Cardiac septum (tissue), 1 donor: ENCODE measurements at places on chromosomes 4 and X. TPM values are rescaled to one million over a fixed set of nuclear protein-coding genes. Genes with fewer than 3 reads are reported as not detected.

The GYPA gene
- 0.48 TPM for total RNA-seq

The DMRTC1B gene
- not detected for total RNA-seq

DNA sequence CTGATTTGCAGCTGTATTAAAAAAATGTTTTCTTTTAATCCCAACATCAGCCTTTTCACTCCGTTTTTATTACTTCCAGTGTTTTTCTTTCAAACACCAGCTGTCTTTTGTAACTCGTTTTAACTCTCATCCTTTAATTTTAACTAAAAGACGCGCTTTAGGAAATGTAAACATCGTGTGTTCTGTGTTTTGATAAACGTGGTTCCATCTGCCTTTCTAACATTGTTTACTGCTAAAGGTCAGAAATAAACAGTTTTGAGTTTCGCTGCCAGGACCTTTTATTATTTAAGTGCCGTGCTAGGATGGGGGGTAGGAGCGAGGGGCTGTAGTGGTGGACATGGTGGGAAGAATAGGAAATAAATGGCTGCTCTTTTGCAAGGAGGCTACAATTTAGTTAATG, 1.5 kb downstream of the N4BP2 start:
- no peak for DNase-seq

- DNase-seq, result no peak
Measured at GRCh38 chr4:184364100-184364921, 110.0 kb downstream of the IRF2 start.

- DNase-seq, result no peak
Measured at GRCh38 chrX:15299941-15300851, 15.2 kb downstream of the ASB11 start.

GRCh38 chr4:12692815-12693214, 791.3 kb downstream of the RAB28 start:
- DNase-seq, result no peak

- DNase-seq, result no peak
Measured at GRCh38 chr4:109601336-109601735, 41.3 kb downstream of the MCUB start.

DNA sequence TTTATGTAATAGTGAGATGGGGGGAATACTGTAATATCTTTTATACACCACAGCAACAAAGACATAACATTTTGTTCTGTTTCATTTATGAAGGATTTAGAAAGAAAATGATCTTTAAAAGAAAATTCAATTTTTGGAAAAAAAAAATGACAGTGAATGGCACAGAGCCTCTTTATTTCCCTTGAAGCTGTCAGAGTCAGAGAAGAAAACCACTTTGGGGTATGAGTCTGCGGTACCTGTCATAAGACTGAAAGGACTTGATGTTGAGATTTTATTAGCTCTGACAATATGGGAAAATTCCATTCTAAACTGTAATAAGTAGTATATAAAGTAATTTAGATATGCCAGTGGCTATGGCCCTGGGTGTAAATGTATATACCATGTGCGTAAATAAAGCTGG, 134.8 kb downstream of the GALNTL6 start:
- no peak for DNase-seq
